Stimulated activated CD4-positive, alpha-beta T cell treated with anti-CD3 and anti-CD28 coated beads, Interleukin-15, amount 100 ng/mL, for 1 hour (primary cell): ENCODE measurements at places on chromosomes 2 and 18.
A peak's percentile ranks its signal among the peaks of the same experiment; 100 is the strongest.

GRCh38 chr18:10912790-10913545 is 236.4 kb downstream of the PIEZO2 start:
- DNase-seq: no peak

GRCh38 chr2:104545055-104545454 is 308.9 kb upstream of the POU3F3 start:
- DNase-seq: no peak

GRCh38 chr2:144086965-144087364 is 433.0 kb downstream of the ZEB2 start:
- DNase-seq: no peak

- no peak for DNase-seq
Observed at GRCh38 chr2:57542081-57542480, 504.5 kb upstream of the VRK2 start.

GRCh38 chr2:55883829-55884228 is 39.8 kb downstream of the EFEMP1 start:
- DNase-seq: no peak

DNA sequence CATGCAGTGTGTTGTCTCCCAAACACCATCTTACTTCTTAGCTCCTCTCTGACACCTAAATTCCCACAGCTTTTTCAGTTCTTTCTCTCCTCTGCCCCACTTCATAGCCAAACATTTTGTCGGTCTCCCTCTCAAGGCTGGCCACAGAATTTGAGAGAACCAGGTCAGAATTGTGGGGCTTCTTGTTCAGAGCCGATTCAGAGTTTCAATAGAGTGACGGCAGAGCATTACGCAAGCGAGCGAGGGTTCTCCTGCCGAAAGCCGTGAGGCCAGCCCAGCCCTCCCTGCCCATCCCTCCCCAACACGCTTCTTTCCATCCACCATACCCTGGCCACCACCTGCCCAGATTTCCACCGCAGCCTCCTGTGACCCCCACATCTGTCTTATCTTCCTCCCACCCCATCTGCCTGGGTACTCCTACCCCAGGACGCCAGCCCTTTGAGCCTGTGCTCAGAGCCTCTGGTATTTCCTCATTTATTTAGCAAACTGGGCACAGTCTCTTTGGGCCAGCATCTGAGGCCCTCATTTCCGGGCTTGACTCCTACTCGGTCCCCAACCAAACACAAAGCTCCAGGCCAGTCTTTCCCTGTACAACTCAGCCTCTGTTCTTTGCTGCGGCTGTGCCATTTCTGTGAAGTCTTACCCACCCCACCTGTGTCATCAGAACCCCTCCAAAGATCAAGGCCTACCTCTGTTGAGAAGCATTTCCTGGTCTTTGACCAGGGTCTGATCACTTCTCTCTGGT is 70.0 kb upstream of the MAP4K4 start:
- no peak for DNase-seq

DNA sequence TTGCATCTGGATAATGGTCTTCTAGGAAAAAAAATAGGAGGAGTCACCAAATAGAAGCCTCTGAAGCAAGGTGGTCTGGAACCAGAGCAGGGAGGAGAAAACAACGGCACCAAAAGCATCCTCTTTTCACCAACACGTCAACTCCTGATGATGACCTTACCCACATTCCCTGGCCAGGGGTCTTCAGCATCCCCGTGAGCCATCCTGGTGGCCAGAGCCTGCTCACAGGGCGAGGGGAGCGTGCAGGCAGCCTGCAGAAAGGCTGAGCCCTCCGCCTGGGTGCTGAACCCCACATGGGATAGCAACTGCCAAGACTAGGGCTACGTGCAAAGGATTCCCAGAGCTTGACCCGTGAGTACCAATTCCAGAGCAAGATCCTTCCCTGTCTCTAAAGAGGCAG is 191.0 kb downstream of the NDUFA10 start:
- DNase-seq: no peak

DNA sequence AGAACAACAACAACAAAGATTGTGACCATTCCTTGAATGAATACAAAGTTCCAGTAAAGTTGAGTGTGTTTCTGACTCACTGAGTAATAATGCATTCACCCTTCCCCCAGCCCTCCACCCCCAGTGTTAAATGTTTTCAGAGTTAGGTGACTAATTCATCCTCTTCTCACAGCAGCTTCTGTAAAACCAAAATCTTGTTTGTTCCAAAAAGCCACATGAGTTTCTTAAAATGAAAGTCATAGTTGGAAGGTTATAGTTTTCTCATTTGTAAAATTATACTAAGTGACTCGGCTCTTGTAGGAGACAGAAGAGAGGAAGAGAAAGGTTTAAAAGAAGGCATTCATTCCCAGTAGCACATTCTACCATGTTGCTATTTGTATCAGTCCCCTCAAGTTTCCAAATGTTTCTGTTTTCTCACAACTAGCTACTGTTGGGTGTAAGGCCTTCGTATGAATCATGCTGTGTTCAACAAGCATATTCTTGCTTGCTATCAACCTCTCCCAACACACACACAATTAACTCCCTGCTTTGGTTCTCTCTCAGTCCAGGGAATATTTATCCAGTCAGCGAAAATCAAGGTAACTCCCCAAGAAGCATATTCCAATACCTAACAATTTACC is 75.3 kb downstream of the MBD2 start:
- peak; percentile 22 for DNase-seq

DNA sequence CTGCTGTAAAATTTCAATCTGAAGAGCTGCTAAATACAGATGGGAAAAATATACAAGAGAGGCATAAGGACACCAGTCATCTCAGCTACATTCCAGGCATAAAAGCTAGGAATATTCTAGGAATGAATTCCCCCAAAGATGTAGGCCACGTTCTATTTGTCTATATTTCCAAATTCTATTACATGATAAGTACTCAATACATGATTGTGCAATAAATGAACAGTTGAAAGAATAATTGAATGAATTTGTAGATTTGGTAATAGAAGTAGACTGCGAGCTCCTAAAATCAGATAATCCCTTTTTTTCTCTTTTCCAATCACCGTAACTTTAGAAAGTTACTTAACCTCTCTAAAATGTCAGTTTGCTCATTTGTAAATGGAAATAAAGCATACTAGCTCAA is 48.5 kb upstream of the KCNH7 start:
- DNase-seq: no peak

GRCh38 chr2:101823347-101823791 is 125.9 kb downstream of the MAP4K4 start:
- peak; percentile 17 for DNase-seq

DNA sequence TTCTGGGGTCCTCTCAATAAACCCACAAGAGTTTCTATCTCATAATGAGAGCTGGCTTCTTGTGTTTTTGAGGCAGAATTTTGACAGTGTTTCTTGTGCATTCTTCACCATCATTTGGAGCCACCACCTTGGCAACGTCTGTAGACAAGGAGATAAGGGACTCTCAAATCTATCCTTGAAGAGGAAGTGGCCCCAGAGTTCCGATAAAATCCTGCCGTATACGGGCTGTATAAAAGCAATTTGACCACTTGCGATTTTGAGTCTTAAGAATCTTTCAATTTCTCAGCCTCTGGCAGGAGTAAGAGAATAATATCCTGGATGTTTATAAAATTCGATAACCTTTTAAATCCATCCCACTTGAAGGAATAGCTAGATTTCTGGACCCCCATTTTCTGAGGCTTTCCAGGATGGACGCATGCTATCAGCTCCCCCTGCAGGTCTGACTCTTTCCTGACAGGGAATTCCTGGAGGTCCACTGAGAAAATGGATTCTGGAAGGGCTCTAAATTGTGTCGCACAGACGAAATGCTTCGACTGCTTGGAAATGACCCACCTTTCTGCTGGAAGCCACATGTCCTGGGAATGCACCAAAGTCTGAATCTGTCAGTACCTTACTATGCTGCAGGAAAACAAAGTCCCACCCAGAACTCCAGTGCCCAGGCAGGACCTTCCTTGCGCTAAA is 54.1 kb downstream of the E2F6 start:
- DNase-seq: no peak

- no peak for DNase-seq
Observed at GRCh38 chr2:22290302-22290701, 1094.7 kb upstream of the KLHL29 start.

- no peak for DNase-seq
Observed at GRCh38 chr2:98751748-98752147, 20.8 kb upstream of the MGAT4A start.
